ENCODE measurements at places on chromosomes 3 and 15.
A peak's percentile ranks its signal among the peaks of the same experiment; 100 is the strongest.

DNA sequence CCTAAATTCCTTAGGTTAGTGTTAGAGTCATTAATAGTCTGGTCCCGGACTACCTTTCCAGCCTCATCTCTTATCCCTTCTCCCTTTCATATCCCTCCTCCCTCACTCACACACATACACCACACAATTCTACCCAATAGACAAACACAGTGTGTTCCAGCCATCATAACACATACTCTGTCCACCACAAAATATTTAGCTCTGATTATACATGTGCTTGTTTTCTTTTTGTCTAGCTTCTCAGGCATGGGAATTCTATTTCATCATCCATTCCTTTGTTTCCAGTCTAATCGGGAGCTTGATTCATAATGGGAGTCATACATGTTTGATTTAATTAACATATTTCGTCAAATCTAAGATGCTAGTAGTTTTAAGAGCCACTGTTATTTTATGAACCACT lies 161.8 kb upstream of the BFSP2 start:
- DNase-seq, result no peak

DNA sequence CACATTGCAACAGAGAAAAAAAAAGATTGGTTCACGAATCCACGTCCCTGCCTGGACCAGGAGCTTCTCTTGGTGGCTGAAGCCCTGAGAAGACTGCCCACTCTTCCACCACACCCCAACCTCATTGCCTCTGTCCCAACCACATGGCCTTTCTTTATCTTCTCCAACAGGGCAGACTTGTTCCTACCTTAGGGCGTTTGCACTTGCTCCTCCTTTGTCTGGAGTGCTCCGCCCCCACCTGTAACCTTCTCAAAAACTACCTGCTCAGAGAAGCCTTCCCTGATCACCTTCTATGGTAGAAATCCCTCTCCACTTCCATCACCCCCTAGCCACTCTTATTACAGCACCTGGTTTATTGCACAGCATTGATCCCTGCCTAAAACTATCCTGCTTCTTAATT lies 64.7 kb downstream of the ITGA11 start:
- no peak for DNase-seq

GRCh38 chr15:80694611-80695098 lies 455 bp upstream of the ABHD17C start:
- DNase-seq, result no peak

DNA sequence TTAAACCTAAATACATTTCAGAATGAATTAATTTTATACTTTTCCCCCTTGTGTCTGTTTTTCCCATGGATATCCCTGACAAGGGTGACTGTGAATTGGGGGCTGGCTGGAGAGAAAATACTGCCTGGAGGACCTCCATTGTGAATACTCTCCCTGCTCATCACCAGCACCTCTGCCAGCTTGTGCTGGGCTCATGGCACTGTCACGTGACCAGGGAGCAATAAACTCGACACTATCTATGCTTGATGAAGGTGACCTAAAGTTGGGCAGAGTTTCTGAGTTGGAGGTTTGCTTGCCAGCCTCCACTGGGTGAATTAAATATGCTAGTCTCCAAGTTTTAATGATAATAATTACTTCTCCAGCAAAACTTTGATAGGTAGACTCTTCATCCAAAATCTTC lies 189.5 kb downstream of the SPATA16 start:
- no peak for DNase-seq

GRCh38 chr15:63633312-63633711 lies 36.1 kb downstream of the FBXL22 start:
- DNase-seq, result no peak

- DNase-seq, result no peak
Observed at GRCh38 chr3:180332608-180333007, 269.4 kb upstream of the TTC14 start.

DNA sequence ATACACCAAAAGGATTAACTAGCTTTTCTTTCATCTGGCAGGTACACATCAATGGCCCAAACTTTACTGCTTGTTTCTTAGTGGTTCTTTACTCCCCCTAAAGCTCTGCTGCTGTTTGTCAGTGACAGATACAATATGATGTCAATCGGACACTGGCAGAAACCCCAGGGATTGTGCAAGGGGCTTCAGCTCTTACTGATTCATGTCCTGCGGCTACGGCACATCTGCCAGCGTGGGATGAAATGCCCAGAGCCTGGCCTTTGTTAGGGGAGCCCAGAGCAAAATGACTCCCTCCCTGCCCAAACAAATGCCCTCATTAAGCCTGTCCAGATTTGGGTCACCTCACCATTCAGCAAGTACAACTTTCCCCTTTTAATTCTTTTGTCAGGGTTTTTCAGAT lies 28.3 kb downstream of the SRP14 start:
- DNase-seq, result no peak

DNA sequence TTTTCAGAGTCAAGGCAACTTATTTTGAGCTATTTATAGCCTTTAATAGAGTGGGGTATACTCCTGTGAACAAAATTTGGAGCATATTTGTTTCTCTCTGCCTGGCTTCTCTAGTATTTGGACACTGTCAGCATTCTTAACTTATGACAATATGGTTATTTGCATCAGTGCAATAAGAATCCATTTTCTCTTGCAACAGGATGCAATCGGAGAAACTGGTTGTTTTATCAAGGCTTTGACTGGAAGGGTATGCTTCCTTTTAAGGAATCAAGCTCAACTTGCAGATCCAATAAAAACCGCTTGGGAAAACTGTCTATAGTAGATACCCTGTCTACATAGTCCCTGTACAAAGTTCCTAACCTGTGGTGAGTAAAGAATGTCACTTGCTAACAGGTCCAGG lies 106.7 kb downstream of the DPH6 start:
- no peak for DNase-seq

DNA sequence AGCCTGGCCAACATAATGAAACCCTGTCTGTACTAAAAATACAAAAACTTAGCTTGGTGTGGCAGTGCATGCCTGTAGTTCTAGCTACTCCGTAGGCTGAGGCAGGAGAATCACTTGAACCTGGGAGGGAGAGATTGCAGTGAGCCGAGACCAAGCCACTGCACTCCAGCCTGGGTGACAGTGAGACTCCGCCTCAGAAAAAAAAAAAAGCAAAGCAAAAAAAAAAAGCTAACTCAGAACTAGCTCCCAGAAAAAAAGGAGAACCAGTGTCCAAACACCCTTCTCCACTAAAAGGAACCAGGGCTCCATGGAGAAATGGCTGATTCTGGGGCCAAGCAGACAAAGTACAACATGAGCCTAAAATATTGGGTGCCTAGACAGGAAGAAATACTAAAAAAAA lies 16.7 kb upstream of the CRTC3 start:
- DNase-seq, result no peak

- DNase-seq, result no peak
Observed at GRCh38 chr3:196889844-196890708, 22.4 kb downstream of the SENP5 start.

DNA sequence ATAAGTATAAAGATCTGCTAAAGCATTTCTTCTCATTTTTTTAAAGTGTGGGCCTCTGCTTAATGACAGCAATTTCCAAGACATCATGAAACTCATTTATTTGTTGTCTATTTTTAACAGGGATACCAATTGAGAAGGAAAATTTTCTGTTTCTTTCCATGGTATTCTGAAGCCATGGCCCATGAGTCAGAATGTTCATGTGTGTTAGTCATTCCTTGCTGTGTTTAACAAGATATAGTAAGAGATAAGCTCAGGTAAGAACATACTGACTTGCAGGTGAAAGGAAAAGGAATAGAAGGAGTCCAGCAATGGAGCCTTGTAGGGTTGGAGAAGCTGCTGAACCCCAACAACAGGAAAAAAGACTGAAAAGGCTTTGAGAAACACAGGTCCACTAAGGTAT lies 17.0 kb upstream of the ARID3B start:
- no peak for DNase-seq

DNA sequence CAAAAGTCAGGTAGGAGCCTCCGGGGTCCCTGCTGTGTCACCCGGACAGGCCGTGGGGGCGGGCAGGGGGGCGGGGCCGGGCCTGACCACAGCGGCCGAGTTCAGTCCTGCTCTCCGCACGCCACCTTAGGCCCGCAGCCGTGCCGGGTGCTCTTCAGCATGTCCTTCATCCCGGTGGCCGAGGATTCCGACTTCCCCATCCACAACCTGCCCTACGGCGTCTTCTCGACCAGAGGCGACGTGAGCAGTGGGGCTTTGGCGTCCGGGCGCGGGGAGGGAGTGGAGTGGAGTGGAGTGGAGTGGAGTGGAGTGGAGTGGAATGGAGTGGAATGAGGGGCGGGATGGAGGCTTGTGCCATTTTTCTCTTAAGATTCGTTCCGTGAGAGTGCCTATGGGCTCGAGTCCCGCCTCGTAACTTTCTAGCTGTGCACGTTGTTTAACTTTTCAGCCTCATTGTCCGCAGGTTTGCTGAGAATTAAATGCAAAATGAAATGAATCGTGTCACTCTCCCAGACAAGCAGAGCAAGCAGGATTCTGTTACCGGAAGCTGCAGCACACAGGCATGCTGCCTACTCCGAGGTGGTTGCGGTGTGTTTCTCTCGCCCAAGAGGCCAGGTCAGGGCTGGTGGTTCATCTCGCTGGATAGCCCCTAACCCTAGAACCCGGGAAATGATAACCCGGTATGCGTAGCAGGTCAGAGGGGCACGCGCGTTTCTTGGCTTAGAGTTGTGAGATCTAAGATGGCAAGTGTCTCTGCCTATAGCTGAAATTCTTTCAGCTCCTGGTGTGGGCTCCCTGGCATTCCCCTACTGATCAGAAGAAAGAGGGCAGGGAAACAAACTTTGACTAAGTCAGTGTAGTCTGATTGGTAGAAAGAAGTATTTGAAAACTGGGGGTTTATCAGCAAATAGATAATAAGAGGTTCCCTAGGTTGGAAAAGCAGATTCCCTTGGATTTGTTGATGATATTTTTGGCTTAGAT lies at the start of gene FAH:
Gene FAH, plus strand, starts transcription at position 104 of the 981 bp plus-strand sequence. Its CDS starts 56 bp downstream, at position 160.
- DNase-seq, result peak; percentile 6

- no peak for DNase-seq
Observed at GRCh38 chr15:75921732-75922703, 18.3 kb downstream of the FBXO22 start.

GRCh38 chr15:63448266-63448665 lies 56.1 kb upstream of the USP3 start:
- no peak for DNase-seq

Data from NCI-H1417 treated with DMSO at 0.1 percent for 48 hours (cell line).